Natural killer cell treated with Interleukin-12 subunit alpha and Interleukin-12 subunit beta and Interleukin-15 and Interleukin-18, amount 100 ng/mL, for 72 hours (primary cell): ENCODE measurements at places on chromosomes 5 and 9.

- DNase-seq: no peak
These were observed 22.8 kb upstream of the DTWD2 start for GRCh38 chr5:119011186-119011585.

DNA sequence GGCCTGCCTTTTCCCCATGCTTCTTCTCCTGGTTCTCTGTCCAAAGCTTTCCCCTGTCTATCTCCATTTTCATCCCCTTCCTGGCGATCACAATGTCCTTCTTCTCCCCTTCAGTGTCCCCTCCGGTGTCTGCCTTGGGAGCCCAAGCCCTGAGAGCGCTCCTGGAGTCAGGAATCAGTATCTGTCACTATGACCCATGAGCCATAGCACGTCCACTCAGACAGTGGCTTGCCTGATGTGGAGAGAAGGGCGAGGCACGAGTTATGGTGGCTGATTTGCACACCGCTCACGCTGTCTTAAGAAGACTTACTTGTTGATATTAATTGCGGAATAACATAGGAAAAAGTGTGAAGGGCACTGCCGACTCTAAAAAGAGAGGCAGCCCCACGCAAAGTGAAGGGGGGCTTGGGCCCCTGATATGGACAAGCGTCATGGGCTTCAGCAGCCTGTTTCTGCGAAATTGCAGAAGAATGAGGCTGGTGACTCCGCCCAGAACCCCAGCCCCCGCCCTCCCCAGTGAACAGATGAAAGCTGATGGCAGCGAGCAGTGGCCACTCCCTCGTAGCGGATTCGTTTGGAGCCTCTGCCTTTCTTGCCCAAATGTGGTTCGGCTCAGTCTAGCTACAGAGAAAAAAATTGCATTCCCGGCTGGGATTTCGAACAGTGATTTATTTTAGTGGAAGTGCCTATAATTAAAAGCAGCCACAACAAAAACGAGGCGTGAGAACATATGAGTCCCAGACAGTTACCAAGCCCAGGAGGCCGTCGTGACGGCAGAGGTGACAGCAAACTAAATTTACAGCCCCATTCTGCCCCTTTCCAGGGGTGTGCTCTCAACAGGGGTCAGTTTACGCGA, 149.8 kb downstream of the ICE1 start:
- DNase-seq: no peak

GRCh38 chr5:151026088-151026487, 5.7 kb downstream of the GPX3 start:
- DNase-seq: no peak

GRCh38 chr9:135669616-135670285, 6.6 kb downstream of the LCN9 start:
- DNase-seq: no peak
